Activated naive CD8-positive, alpha-beta T cell treated with anti-CD3 and anti-CD28 coated beads, Interleukin-2, amount 10 ng/mL, durations not matched to agents 7 days and 5 days (primary cell): ENCODE measurements at places on chromosomes 2 and 18. TPM values are rescaled to one million over a fixed set of nuclear protein-coding genes. Genes with fewer than 3 reads are reported as not detected.

UGT1A3 gene
- not detected for total RNA-seq

TMEM200C gene
- total RNA-seq, result not detected

SLC4A3 gene
- total RNA-seq, result not detected

AMER3 gene
- total RNA-seq, result not detected

CAVIN2 gene
- total RNA-seq, result not detected

GCG gene
- not detected for total RNA-seq

ACMSD gene
- not detected for total RNA-seq

TM4SF20 gene
- total RNA-seq, result not detected

HEATR5B gene
- total RNA-seq, result 24.0 TPM

ZFP36L2 gene
- 207 TPM for total RNA-seq

SATB2 gene
- total RNA-seq, result 0.06 TPM

DSG4 gene
- total RNA-seq, result not detected

SMYD1 gene
- not detected for total RNA-seq

HOXD4 gene
- total RNA-seq, result not detected

ALKAL2 gene
- total RNA-seq, result not detected

KRTCAP3 gene
- 13.9 TPM for total RNA-seq

SLC4A5 gene
- 6.6 TPM for total RNA-seq

RNASEH1 gene
- total RNA-seq, result 24.9 TPM

CRYGC gene
- not detected for total RNA-seq

ST8SIA3 gene
- total RNA-seq, result not detected

EMILIN2 gene
- total RNA-seq, result 27.7 TPM

RTTN gene
- total RNA-seq, result 32.8 TPM

SERPINB11 gene
- not detected for total RNA-seq

REG3A gene
- total RNA-seq, result not detected

CYP27C1 gene
- total RNA-seq, result not detected

CNGA3 gene
- not detected for total RNA-seq

RAB1A gene
- total RNA-seq, result 55.5 TPM

IL36B gene
- not detected for total RNA-seq

LYPD6 gene
- not detected for total RNA-seq

UGT1A10 gene
- not detected for total RNA-seq

TRABD2A gene
- total RNA-seq, result 81.1 TPM

CABLES1 gene
- 1.4 TPM for total RNA-seq

CFAP210 gene
- not detected for total RNA-seq

CHST10 gene
- total RNA-seq, result 6.4 TPM

UGT1A5 gene
- total RNA-seq, result not detected

FIGLA gene
- total RNA-seq, result not detected

ANKRD53 gene
- total RNA-seq, result 0.33 TPM

ZNF396 gene
- total RNA-seq, result 2.8 TPM

KLHL29 gene
- 1.7 TPM for total RNA-seq

MC2R gene
- total RNA-seq, result not detected

G6PC2 gene
- not detected for total RNA-seq

STARD6 gene
- not detected for total RNA-seq

LNPK gene
- 41.5 TPM for total RNA-seq

RAB27B gene
- 1.4 TPM for total RNA-seq

ANKAR gene
- 9.2 TPM for total RNA-seq

TMSB10 gene
- total RNA-seq, result 4,217 TPM
